ENCODE measurements at places on chromosomes 1 and 21. TPM values are rescaled to one million over a fixed set of nuclear protein-coding genes. Genes with fewer than 3 reads are reported as not detected.

HCN3 gene
- 15.6 TPM for total RNA-seq

PRDM15 gene
- 6.7 TPM for total RNA-seq

MAB21L3 gene
- 0.31 TPM for total RNA-seq

PTGFR gene
- 3.0 TPM for total RNA-seq

KRTAP19-1 gene
- total RNA-seq, result not detected

PRKACB gene
- 1,070 TPM for total RNA-seq

CCNL2 gene
- total RNA-seq, result 116 TPM

HAO2 gene
- total RNA-seq, result not detected

GOLT1A gene
- total RNA-seq, result not detected

All from occipital lobe (tissue), 3 donors.